ENCODE measurements at places on chromosomes 3 and 15. TPM values are rescaled to one million over a fixed set of nuclear protein-coding genes. Genes with fewer than 3 reads are reported as not detected.

The CCR8 gene
- total RNA-seq, result not detected

The TEX55 gene
- total RNA-seq, result not detected

The ZNF662 gene
- 0.86 TPM for total RNA-seq

The MKRN3 gene
- total RNA-seq, result not detected

The BRK1 gene
- total RNA-seq, result 125 TPM
